Activated naive CD4-positive, alpha-beta T cell treated with anti-CD3 and anti-CD28 coated beads, Interleukin-2, amount 10 ng/mL, durations not matched to agents 7 days and 5 days (primary cell): ENCODE measurements at places on chromosomes 3 and 15.

- DNase-seq = no peak
Observed at GRCh38 chr15:74180881-74181602, 7.5 kb downstream of the ISLR start.

DNA sequence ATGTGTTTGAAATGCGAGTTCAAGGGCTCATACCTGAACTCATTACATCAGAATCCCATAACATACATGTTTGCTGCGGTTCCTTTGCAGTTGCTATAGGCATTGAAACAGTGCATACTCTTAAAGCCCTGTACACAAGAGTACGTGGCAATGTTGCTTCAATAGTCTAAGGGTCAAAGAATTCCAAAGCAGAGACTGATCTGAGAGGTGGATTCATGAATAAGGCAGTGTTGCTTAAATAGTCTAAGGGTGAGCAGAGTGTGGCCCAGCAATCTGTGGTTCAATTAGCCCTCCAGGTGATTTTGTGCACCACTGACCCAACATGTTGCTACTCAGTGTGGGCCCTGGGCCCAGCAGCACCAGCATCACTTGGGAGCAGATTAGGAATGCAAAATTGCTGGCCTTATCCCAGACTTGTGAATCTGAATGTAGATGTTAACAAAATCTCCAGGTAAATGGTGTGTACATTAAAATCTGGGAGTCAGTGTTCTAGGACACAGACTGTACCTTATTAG is 314.7 kb upstream of the UMPS start:
- no peak for DNase-seq

GRCh38 chr3:32816439-32817256 is 1.1 kb upstream of the TRIM71 start:
- peak; percentile 35 for DNase-seq

- DNase-seq = no peak
Observed at GRCh38 chr3:100533176-100533575, 40.8 kb downstream of the TMEM45A start.

- DNase-seq = no peak
Observed at GRCh38 chr3:24440760-24441464, 53.7 kb downstream of the THRB start.

DNA sequence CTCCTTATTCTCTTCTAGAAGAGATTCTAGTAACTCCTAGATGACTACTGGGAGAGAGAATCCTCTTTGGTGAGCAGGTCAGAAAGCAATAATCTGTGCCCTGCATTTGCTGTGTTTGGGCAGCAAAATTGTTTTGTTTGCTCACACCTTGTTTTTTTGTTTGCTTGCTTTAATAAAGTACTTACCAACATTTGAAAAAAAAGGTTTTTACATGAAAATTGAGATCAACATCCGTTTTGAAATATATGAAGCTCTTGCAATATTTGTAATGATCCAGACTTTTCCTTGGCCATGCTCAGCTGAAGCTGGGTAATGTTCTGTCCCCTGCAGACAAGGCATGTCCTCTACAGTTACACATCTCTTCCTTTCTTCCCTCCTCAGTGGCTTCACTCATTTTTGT is 62.2 kb downstream of the DIPK2A start:
- DNase-seq = no peak

GRCh38 chr3:15288331-15289035 is 43.9 kb downstream of the SH3BP5 start:
- DNase-seq = no peak

- DNase-seq = no peak
Observed at GRCh38 chr15:67050062-67050461, 15.3 kb upstream of the SMAD3 start.

- DNase-seq = no peak
Observed at GRCh38 chr3:144187531-144188210, 216.0 kb downstream of the DIPK2A start.

DNA sequence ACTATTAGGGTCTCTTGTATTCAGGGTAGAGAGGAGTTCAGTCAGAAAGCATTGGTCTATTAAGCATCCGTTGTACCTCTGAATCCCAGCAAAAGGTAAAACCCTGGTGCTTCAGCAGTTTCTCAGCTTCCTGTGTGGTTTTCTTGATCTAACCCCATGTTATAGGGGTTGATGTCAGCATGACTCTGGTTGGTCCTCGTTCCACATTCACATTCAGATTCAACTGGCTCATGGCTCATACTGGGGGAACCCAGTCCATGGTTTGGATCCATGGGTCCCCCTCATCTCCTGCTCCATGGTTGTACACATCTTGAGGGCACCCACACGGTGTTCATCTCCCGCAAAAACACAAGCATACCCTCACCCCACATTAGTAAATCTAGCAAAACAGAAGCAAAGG is 47.7 kb upstream of the C2CD4B start:
- peak; percentile 32 for DNase-seq

DNA sequence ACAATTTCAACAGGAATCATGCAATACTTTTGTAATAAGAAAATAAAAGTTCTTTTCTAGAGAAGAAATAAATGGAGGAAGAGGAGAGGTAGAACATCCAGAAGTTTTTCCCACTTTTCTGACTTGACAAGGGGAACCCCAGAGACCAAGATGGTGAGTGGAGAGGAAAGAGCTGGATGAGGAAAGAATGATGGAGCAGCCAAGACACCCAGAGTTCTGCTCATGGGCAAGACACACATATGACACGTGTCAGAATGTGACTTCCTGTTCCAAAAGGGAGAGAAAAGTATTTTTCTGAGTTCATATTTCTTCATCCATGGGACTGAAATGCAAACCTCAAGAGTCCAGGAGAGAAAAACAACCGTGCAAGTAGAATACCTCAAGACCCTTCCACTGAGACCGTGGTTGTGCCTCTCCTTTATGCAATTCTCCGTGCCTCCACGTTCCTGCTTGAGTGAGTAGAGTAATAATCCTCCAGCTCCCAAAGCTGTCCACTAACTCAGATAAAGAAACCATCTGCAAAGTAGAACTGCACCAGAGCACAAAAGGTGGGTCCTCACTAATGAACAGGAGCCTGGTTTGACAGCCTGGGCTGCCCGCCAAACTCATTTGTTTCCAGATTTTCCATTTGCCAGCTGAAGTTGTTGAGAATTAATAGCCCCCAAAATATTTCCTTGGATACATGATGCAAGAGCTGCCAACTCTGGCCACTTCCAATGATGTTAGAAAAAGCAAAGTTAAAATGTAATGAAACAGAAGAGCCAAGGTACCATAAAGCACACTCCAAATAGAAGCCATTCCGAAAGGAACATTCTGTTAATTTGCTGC is 272.6 kb upstream of the IGF1R start:
- no peak for DNase-seq

DNA sequence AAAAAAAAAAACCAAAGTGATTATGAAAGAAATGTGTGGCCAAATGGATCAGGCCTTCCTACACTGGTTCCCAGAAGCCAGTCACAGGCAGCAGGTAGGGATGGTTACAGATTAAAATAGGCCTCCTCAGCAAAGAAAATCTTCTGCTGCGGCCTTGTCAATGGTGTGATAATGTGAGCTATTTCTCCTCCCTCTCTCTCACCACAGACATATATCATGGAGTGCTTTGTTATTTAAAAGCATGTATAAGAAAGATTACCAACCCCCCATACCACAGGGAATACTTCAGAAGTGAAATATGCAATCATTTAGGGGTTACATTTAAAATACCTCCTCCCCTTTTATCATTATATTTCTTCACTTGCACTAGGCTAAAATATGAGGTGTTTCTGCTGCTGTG is 32.2 kb upstream of the LRTM1 start:
- DNase-seq = no peak

GRCh38 chr3:67106874-67107273 is 108.8 kb downstream of the KBTBD8 start:
- no peak for DNase-seq

DNA sequence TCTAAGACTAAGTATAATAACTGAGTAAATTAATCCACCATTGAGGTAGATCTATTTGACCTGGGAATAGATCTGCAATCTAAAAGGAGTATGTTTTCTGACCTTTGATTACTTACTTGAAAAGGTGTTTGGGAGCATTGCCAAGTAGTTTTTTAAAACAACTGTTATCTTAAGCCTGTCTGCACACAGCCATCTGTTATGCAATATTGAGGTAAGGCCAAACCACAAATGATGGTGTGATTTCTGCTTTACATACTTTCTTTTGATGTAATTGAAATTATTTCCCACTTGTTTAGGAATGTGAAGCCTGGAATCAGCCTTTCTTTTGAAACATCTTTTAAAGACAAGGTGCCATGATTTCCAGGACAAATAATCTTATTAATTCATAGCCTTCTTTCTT is 274.0 kb downstream of the BBX start:
- DNase-seq = no peak

GRCh38 chr3:162865466-162865865 is 1368.9 kb downstream of the OTOL1 start:
- DNase-seq = no peak

DNA sequence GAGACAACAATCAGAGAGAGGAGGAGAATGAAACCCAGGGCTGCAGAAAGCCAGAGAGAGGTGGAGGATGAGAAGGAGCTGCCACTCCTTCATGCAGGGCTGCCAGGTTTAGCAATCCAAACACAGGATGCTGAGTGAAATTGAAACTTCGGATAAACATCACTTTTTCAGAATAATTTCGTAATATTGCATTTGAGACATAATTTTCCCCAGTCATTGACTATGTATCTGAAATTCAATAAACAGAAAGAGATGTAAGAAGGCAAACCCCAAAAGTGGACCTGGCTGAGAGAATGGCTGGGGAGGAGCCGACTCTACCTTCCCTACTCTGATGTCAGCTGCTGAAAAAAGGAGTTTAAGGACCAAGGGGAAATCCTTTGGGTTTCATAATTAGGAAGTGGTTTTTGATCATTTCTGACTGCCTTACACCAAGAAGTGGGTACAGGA is 33.8 kb downstream of the SLC9A9 start:
- peak; percentile 30 for DNase-seq

DNA sequence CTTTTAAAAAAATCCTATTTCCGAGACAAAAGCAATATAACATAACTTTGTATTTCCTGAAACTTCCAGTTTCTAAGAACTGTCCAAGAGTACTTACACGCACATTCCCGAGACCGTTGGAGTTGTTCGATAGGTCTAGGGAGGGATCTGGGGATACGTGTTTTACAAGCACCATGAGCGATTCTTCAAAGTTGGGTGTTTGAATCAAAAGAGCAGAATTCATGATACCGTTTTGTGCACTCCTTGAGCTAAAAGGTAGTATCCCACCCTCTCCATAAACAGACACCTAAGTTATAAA is 700 bp upstream of the EDEM1 start:
- no peak for DNase-seq

DNA sequence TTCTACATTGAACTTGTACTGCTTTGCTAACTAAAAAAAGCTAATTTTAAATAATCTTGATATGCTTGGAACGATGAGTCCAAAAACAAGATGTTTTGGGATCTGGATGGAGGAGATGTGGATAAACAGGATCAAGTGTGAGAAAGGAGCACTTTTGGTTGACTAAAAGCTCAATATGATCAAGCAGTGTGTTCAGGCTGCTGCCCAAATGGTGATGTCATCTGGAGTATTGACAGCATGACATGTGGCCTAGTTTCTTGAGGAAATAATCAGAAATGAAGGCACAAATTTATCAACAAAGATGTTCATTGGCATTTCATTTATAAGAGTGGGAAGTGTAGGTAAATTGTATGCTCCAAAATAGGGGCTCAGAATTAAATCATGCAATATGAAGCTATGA is 161.2 kb downstream of the SOX2 start:
- DNase-seq = no peak

- DNase-seq = no peak
Observed at GRCh38 chr15:26223720-26224119, 360.6 kb upstream of the ATP10A start.

DNA sequence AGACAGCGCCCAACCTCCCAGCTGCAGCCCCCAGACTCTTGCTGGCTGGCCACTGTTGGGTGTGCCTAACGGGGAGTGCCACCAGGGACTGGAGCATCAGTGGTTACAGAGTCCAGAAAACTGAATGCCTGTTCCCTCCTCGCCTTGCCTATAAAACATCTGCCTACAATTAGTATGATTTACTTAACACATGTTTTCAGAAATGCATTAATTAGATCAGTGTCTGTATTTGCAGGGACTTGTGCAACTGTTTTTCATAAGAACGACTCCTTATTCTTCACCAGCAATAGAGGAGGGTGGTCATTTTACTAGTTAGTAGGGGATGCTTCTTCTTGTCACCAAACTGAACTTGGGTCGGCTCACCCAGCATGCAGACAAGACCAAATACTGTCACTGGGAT is 248.7 kb downstream of the GABRG3 start:
- DNase-seq = no peak

GRCh38 chr3:63467392-63467791 is 185.1 kb upstream of the SNTN start:
- DNase-seq = no peak

GRCh38 chr3:129002573-129003569 is 1.8 kb downstream of the EFCC1 start:
- DNase-seq = no peak

DNA sequence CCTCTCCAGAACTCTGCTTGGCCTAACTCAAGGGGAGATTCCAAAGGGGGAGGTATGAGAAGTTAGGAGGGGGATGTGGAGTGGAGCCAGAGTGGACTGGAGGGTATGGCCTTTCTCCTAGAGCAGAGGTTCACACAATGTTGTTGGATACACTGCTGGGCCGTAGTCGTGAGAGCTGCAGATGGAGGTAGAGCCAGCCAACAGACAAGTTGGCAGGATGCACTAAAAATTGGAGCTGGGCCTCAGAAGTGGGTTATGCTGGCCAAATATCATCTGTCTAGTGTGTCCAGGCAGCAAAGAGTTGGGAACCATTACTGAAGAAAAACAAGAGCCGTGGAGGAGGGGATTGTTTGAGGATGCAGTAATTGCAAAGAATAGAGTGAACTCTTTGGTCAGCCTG is 27.7 kb upstream of the LRRFIP2 start:
- DNase-seq = no peak

DNA sequence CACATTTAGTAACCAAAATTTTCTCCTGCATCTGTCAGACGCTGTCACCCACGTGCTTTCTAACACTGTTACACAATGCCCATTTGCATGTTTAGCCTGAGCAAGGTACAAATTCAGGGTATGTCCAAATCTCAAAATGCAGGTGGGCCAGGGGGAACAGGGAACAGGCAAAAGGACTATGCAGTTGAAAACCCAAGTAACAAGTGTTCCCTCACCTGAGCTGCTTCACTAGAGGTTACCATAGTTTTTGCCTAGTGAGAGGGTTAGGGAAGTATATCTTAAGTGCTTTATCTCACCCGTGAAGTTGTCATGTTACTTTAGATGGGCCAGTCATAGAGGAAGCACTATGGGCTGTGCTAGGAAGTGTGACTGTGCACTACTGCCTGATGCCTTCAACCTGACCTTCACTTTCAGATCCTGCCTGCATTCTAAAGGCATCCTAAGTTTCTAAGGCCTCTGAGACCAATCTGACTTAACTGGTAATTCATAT is 6.0 kb upstream of the TMEM87A start:
- no peak for DNase-seq
